Activated CD8-positive, alpha-beta memory T cell treated with anti-CD3 and anti-CD28 coated beads, Interleukin-2, amount 50 U/mL, for 4 hours (primary cell): ENCODE measurements at places on chromosomes 16 and 17.

DNA sequence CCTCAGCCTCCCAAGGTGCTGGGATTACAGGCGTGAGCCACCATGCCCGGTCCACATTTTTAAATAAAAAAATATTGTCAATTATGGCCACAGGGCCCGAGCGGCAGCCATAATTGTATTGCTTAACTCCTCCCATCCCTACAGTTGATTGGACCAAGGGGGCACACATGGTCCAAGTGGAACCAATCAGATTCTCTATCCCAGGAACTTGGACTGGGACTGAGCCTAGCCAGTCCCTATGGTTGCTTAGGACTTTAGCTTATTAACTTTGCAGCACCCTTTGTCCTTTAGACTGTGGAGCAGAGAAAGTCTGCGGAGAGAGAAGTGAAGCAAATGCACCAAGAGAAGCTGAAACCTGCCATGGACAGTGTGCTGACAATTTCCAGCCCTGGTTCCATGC lies 5.5 kb upstream of the RDM1 start:
- DNase-seq, result no peak

DNA sequence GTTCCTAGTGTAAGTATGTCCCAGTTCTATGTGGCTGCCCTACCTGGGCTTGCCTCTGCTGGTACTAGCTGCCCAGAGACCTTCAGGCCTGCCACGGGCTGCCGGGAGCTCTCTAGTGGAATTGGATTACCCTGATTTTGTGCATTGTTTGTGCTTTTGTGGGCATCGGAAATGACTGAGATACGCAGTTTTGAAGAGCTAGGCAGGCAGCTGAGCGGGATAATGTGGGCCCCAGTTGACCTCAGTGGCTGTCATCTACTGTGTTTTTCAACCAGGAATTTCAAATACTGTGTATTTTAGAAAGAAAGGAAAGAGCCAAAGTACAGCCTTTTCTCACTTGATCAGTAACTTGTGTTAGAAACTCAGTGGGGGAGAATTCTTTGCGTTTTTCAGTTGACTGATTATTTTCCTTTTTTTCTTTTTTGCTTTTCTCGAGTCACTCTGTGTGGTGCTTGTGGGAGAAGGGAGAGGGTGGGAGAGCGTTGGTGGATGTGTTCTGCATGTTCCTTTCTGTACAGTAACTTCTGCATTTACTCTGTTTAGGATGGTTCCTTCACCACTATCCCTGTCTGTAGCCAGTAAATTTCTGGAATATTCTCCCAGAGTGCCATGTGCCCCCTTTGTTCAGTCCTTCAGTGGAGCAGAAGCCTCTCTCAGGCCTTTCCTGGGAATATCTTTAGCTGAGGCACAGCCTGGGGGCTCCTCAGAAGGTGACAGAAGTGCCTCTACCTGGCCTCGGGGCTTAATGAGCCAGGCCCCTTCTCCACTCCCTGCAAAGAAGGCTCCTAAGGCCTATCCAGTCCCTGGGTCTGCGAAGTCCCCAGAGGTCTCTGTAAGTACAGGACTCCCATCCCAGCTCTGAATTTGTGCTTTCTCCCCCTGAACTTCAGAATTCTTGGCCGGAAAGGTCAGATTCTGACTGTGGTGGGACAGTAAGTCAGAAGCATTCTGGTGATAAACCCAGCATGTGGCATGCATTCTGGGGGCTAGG lies 15.0 kb upstream of the SLC12A3 start:
- DNase-seq, result no peak

GRCh38 chr17:73594598-73594997 lies 49.6 kb downstream of the SDK2 start:
- no peak for DNase-seq

- DNase-seq, result no peak
These were observed 5.1 kb downstream of the IFT140 start for GRCh38 chr16:1606774-1607173.

GRCh38 chr16:70267516-70267915 lies 15.8 kb upstream of the EXOSC6 start:
- no peak for DNase-seq

DNA sequence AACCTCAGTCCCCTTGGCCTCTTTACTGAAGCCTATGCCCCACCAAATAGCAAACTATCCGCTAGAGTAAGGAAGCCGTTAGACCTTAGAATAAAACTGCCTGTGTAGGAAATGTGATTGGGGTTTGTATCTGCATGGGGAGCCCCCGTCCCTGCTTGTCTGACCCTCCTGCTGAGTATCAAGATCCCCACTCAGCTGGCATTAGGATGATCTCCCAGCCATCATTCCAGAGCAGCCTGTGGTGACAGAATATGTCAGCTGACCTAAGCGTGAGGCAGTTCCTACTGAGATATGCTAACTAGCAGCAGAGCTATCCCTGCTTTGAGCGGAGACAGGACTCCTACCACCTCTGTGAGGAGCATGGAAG lies 645 bp upstream of the GFOD2 start:
- peak; percentile 19 for DNase-seq

DNA sequence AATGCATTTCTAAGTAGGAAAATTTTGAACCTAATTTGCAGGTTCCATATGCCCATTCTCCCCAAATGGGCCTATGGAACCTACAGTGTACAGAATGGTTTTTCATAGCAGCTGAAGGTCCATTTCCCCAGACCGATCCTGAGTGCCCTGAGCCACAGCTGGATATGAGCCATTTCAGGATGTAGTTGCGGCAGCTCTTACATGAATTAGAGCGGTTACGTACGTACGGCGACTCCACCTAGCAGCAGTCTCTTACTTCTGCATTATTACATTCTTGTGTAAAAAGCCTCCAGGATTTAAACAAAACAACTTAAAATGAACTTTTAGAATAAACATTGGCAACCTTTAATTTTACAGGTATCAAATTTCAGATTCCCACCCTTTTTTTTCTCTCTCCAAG lies 225.3 kb downstream of the SNX29 start:
- no peak for DNase-seq

DNA sequence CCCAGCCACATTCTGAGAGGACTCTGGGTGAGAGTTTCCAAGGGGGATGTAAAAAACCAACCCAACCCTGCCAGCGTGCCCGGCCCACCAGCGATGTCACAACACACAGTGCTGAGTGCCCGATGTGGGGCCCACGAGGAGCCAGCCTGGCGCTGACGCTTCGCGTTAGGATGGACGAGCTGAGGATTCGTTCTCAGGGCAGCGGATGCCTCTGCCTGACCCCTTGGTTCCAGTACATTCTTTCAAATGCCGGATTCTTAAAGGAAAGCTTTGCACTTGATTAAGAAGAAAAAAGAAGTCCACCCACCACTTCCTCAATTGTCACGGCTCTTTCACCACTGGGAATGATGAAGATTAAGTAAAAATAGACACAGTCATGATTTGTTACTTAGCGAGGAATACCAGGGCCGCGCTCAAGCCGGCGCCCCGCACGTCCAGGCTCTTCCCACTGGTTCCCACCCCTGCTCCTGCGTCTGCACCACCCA lies 79.4 kb downstream of the IRF8 start:
- DNase-seq, result no peak

GRCh38 chr16:18018376-18018775 lies 318.2 kb downstream of the NPIPA8 start:
- no peak for DNase-seq

- no peak for DNase-seq
These were observed 26.5 kb downstream of the PLA2G10 start for GRCh38 chr16:14667347-14668266.

- DNase-seq, result no peak
These were observed 118.2 kb downstream of the SNX29 start for GRCh38 chr16:12094537-12095265.

DNA sequence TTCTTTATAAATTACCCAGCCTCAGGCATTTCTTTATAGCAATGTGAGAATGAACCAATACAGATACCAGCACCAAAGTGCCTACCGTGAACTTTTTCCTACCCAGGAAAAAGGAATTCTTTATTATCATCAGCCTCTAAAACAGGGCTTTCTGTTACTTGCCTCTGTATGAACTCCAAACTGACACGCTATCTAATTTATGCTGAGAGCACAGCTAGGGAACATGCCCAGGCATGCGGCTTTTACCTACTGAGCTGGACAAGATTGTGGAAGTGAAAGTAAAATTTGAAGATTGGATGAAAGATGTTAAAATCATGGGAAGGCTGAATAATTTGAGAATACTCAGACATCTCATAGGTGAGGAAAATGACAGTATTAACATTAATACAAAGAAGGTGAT lies 24.4 kb upstream of the ADCY9 start:
- no peak for DNase-seq

GRCh38 chr17:13592427-13592826 lies 9.3 kb downstream of the HS3ST3A1 start:
- DNase-seq, result no peak

DNA sequence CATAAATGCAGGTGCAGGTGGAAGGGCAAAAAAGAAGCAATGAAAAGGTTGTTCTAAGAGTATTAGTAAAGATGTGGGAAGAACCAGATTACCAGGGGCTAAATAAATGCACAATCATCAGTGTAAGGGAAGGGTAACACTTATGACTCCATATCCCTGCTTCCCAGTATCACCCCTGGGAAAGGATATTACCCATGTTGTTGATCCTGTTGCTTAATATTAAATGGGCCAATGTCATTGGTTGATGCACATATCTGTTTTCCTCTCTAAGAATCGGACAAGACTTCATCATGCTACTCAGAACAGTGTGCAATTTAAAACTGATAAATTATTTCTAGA lies 34.7 kb upstream of the ABCA6 start:
- DNase-seq, result no peak

DNA sequence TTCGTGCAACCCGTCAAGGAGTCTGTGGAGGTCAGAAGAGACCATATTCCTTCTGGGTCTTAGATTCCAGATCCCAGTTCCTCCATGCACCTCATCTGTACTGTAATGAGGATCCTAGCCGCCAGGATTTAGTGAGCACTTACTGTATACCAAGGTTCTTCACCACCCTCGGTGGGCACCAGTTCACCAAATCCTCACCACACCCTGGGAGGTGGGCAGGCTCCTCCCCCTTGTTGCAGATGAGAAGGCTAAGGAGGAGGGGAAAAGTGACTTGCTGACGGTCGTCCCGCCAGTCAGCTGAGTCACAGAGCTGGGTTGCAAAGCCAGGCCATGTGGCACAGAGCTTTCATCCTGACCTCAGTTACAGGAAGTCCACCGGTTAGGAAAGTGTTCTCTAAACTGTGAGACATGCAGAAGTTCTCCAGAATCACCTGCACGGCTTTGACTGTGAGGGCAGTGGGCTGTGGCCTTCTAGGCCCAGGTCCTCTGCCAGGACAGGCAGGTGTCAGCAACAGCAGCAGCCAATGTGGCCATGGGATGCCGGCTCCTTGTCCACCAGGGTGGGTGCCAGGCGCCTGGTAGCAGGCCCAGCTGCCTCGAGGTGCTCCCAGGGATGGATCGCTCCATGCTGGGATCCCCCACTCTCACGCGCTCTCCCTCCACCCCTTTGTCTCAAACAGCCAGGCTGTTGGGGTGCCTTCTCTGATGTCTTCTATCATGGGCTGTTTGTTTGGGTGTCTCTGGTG lies 240.3 kb upstream of the GSE1 start:
- peak; percentile 23 for DNase-seq

GRCh38 chr17:81009136-81009535 lies 17.5 kb downstream of the CHMP6 start:
- no peak for DNase-seq

DNA sequence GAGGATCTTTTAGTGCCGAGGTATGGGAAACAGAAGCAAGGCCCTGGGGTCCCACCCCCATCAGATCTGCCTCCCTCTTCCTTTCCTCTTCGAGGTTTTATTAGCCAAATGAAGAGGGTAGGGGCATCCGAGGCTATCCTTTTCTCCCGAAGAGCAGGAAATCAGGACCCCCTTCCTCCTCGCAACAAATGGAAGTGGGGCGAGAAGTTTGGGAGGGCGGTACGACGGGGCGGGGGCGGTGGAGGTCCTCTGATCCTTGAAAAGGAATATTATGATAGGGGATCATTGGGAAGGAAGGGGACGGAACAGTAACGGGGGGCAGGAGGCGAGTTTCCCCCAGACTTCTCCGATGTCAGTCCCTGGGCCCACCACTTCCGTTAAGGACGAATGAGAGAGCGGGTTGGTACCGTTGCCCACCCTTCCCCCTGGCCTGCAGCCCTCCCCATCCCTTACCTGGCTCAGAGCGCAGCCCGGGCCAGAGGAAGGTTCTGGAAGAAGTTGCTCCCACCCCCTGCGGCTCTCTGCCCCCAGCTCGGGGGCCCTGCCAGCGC lies 309 bp downstream of the FOXJ1 start:
- DNase-seq, result no peak

- DNase-seq, result no peak
These were observed 30.5 kb downstream of the HS3ST3B1 start for GRCh38 chr17:14331225-14331981.

DNA sequence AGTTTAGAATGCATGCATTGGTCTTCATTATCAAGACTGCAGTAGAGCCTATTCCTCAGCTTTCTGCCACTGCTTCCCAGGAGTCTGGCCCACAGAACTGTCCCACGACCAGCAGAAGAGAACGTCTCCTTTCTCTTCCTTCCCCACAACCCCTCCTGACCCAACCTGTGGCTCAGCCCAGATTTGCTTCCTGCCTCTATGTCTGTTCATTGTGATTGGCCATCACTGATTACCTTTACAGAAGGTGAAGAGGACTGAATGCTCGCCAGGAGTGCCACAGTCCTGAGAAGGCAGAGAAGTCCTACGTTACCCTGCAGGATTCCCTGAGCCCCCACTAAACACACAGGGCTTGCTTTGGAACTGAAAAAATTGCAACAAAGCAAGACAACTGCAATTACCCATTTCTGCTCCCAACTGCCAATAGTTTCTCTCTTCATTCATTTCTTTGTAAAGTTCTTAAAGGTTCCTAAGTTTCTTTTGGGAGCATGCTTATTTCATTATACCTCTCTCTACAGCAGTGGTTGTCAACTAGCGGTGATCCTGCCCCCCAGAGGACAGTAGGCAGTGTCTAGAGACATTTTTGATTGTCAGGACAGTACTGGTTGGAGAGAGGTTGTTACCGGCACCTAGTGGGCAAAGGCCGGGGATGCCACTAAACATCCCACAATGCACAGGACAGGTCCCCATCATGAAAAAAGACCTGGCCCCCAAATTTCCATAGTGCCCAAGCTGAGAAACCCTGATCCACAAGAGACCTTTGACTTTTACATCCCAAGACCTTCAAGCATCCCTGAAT lies 4.5 kb upstream of the NAT9 start:
- no peak for DNase-seq

GRCh38 chr16:81774348-81774747 lies 4.7 kb upstream of the PLCG2 start:
- no peak for DNase-seq

- DNase-seq, result no peak
These were observed 17.1 kb downstream of the C16orf82 start for GRCh38 chr16:27083861-27084261.
